ENCODE measurements at places on chromosomes 7 and 10. TPM values are rescaled to one million over a fixed set of nuclear protein-coding genes. Genes with fewer than 3 reads are reported as not detected.

LIPN gene
- total RNA-seq: not detected

KDM7A gene
- 31.1 TPM for total RNA-seq

GPER1 gene
- 0.24 TPM for total RNA-seq

GRCh38 chr7:81783818-81784217 lies 14.0 kb upstream of the HGF start:
- no peak for ATAC-seq

GRCh38 chr7:44969701-44970522 lies 8.9 kb downstream of the MYO1G start:
- ATAC-seq: no peak

DNA sequence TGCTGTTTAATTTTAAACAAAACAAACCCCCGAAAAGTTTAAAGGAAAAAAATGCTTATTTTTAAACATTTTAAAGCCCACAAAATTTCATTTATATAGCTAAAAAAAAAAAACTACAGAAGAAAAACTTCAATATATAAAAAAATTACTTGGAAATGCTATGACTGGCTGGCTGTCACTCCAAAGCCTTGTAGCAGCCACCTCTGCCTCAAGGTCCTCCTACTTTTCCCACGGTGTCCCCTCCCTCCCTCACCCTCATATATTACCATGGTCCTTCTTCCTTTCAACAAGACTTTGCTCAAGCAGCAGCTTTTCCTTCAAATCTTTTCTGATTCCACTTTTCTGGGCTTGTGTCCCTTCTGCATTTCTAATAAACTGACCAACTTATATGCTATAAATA lies 122.0 kb downstream of the TPK1 start:
- ATAC-seq: no peak

- ATAC-seq: no peak
Measured at GRCh38 chr7:142927085-142927745, 6.3 kb downstream of the TRPV5 start.

DNA sequence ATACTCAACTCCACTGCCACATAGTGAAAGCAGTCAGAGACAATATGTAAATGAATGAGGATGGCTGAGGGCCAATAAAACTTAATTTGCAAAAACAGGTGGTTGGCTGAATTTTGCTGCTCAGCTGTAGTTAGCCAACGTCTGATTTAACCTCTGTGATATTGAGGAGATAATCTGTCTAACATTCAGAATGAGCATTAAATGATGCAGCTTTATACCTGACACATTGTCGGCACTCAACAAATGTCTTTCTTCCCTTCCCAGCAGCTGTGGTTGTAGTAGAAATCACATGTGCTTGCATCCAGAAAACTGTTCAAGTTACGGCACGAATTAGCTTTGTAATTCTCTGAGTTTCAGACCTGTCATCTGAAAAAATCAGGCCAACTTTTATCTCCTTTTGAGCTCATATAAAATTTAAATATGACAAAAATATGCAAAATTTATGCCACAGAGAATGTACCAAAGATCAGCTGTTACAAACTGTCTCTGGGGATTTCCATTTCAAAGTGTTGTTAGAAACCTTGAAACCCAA lies 1239.7 kb downstream of the GATA3 start:
- ATAC-seq: peak; percentile 84

GRCh38 chr7:157683747-157684156 lies 346.9 kb downstream of the DNAJB6 start:
- no peak for ATAC-seq

DNA sequence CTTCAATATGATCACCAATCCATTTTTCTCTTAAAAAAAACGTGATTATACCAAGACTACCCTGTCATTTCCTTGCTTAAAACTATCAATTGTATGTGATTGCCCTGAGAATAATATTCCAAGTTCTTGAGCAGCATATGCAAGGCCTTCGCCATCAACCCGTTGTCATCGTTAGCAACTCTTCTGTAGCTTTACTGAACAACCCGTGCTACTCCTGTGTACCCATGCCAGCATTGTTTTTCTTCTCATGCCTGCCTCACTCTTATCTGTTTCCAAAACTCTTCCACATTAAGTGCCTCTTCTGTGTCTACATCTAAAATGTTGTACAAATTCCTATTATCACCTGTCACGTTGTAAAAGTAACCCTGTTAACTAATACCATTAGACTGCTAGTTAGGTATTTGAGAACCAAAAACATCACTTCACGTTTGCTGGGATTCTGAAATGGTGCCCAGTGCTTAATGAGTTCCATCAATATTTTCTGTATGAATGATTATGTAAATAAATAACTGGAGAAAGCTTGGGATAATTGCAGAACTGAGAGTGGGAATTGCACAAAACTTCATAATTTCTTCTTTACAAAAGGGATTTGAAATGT lies 10.5 kb downstream of the CAV2 start:
- no peak for ATAC-seq

- ATAC-seq: peak; percentile 71
Measured at GRCh38 chr10:128274938-128275337, 148.7 kb upstream of the MKI67 start.

DNA sequence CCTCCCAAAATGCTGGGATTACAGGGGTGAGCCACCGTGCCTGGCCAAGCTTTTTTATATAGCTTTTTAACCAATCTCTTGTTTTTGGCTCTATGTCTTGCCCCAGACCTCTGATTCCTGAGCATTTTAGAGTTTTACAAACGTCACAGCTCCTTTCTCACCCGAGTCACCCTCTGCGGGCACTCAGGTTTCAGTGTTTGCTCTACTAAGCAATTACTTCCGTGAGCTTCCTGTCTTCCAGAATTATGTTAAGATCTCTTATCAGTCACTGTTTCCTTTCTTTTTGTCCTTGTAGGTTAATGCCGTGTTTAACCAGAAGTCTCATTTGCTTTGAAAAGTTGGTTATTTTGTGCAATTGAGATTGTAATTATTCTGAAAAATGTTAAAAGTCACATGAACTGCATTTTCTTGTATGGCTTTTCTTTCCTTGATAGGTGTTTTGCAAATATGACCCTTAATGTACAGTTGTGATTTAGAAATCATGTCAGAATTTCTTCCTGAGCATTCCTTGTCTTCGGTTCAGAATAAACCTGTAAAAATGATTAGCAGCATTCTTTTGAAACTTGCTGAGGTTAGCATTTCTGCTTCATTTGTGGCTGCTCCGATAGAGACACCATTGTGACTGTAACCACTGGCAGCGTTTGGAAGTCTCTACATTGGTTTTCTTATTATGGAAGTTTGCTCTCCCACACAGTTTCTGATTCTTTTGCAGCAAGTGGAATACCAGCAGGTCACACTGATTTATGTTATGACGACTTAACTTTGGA lies 4.5 kb upstream of the HKDC1 start:
- peak; percentile 81 for ATAC-seq

- ATAC-seq: no peak
Measured at GRCh38 chr10:9501944-9502343, 1447.5 kb downstream of the GATA3 start.

DNA sequence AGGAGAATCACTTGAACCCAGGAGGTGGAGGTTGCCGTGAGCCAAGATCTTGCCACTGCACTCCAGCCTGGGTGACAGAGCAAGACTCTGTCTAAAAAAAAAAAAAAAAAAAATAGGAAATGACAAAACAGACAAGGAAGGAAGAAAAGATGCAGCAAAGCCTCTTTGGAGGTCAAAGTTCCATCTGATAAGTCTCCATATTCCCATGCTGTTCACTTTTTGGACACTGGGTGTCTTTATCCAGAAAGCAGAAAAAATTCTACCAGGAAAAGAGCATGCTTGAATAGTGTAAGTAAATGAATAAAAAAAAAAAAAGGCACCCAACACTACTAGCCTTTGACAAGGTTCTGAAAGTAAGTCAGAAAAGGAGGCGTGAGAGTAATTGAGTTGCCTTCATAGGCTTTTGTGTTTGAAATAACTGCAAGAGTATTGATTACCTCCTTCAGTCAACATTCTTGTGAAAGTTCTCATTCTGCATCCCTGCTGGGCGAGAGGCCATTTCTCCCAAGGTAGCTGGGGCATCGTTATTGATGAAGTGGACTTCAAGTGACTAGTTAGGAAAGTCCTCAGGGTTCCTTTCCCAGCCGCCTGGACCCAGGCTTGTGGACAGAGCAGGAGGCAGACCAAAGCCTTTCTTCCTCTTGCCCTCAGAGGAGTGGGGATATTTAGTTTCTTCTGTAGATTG lies 133.3 kb upstream of the KIF5B start:
- ATAC-seq: no peak

Measured in activated T-helper 17 cell treated with anti-CD3 and anti-CD28 coated beads, Interleukin-2, amount 50 U/mL, for 72 hours (primary cell).